ENCODE measurements at places on chromosomes 1 and 21.

DNA sequence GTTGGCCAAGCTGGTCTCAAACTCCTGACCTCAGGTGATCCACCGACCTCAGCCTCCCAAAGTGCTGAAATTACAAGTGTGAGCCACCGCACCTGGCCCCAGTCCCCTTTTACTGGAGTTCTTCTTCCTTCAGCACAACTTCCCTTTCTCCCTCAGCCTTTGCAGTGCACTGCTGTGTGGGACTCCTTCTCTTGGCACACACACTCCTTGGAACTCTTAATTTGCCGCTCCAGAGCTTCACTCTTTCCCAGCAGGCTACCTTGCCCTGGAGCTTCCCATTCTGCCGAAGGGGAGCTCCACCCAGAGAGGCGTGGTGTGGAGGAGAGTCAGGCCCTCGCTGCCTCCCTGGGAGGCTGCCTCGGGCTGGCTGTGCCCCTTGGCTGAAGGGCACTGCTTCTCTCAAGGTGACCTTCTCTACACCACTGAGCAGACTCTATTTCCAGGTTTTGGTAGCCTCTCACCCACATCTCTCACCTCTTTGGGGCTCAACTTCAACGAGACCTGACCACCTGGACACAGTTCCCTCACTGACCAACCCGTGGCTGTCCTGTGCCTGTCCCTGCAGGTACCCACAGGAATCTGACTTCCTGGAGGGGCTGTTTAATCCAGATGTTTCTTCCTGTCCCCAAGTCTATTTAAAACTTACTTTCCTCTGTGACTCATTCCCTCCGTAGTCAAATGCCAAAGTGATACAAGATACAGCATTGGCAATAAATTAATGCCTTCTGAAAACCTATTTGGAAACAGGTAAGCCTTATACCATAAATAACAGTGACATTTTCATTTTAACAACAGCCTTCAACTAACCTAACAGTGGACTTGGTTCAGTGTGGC lies 227.3 kb upstream of the KIAA0040 start:
- DNase-seq = no peak

- no peak for DNase-seq
Observed at GRCh38 chr1:206725109-206725963, 40.6 kb downstream of the MAPKAPK2 start.

DNA sequence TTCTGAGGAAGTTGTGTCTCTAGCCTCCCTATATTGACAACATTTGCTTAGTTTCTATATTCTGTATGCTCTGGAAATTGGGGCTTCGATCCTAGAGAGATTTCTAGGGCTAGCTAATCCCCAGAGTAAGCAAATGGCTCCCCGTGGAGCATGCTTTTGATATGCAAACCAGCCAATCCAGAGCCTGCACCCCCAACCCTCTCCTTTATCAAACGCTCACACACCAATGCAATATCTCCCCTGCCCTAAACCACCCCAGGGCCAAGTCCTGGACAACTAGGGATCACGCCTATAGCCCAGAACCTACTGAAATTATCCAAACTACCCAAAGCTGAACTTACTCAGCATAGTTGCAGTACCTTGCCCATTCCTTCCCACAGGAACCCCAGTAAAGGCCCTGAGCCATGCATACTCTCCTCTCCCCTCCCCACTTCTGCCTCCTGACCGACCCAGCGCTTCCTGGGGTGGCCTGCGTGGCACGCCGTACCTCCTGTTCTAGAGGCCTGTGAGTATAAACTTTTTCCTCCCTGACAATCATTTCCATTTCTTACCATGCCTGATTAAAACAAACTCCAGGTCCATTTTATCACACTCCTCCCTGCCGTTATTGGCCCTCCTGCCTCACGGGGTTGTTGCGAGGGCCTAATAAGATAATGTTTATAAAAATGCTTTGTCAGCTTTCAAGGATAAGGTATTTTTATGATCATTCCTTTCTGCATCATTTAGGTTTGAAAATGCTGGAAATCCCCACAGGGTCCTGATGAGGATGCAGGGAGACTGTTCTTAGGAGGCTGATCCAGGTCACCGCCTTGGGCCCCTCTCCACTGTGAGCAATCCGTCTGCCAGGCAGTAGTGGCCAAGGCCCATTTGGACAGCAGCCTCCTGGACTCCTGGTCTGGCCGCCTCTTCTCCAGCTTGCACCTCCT lies 102.7 kb downstream of the TENT5C start:
- DNase-seq = no peak

GRCh38 chr1:3708791-3709190 lies 43.5 kb upstream of the CCDC27 start:
- no peak for DNase-seq

- no peak for DNase-seq
Observed at GRCh38 chr1:107776900-107777663, 187.9 kb downstream of the VAV3 start.

DNA sequence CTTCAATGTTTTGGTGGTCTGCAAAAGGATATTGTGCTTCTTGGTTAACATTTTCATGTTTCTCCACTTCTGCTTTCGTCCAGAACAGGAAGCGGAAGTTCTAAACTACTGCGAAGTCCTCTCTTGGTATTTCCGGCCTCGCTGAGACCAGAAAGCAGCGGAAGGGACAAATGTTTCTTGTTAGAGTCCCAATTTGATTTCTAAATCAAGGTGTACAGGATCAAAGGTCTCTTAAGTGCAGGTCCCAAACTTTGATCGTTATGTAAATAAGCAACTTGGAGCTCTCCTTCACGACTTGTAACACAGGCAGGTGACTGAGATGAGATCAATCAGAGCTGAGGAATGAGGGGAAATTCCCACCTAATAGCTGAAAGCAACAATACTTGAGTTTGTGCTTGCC lies 40.1 kb upstream of the HMCN1 start:
- DNase-seq = no peak

Measured in 8988T (cell line).